AML-193 (cell line): ENCODE measurements at places on chromosomes 4 and X.

DNA sequence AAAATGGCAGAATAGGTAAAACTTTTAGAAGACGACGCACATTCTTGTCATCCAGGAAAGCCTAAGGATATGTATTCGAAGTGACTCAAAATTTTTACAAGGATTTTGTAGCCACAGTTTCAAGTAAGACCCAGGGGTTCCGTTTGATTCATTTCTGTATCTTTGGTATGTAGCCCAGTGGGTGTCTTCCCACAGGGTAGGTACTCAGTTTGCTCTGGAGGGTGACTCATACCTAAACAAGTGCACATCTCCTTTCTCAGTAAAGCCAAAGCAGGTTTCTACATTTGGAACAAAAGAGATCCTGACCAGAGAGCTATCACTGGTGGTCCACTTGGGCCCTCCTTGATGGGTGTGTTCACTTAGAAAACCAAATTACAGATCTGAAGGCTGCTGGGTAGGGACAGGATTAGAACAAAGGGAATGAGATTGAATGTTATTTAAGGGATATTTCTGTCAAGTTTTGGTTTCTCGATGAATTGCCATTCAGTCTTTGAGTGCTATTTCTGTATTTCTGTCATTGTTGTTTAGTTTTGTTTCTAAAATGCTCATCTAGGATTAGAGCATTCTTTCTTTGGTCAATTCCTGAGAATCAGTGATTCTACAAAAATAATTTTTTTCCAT lies 56.1 kb downstream of the PLS3 start:
- DNase-seq = no peak

GRCh38 chrX:20294957-20295356 lies 28.2 kb upstream of the RPS6KA3 start:
- DNase-seq = no peak

DNA sequence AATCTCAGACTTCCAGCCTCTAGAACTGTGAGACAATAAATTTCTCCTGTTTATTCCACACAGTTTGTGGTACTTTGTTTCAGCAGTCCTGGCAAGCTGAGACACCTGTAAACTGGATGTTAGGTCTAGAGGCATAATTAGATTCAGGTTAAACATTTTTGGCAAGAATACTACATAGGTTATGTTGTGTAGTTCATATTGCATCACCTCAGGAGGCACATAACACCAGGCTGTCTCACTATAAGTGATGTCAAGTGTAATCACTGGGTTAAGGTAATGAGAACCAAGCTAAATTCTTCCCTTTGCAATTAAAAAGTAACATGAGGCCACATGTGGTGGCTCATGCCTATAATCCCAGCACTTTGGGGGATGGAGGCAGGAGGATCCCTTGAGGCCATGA lies 214.2 kb downstream of the ZNF674 start:
- DNase-seq = no peak

DNA sequence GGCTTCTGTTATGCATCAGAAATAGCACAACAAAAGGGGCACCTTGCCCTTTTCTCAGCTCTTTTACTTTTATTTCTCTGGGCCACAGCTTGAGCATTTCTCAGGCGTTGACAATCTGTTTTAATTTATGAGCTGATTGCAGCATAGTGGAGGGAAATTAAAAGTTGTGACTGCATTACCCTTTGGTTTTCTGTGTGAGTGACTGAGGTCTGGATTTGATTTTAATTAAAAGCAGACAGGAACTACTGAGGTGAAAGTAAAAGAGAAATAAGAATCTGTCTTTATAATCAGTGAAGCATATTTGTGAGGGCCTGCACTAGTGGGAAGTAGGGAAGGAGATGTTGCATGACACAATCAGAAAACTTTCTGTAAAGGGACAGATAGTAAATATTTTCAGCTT lies 43.4 kb upstream of the GEMIN8 start:
- no peak for DNase-seq

GRCh38 chr4:10002278-10002677 lies 19.0 kb downstream of the SLC2A9 start:
- DNase-seq = no peak

DNA sequence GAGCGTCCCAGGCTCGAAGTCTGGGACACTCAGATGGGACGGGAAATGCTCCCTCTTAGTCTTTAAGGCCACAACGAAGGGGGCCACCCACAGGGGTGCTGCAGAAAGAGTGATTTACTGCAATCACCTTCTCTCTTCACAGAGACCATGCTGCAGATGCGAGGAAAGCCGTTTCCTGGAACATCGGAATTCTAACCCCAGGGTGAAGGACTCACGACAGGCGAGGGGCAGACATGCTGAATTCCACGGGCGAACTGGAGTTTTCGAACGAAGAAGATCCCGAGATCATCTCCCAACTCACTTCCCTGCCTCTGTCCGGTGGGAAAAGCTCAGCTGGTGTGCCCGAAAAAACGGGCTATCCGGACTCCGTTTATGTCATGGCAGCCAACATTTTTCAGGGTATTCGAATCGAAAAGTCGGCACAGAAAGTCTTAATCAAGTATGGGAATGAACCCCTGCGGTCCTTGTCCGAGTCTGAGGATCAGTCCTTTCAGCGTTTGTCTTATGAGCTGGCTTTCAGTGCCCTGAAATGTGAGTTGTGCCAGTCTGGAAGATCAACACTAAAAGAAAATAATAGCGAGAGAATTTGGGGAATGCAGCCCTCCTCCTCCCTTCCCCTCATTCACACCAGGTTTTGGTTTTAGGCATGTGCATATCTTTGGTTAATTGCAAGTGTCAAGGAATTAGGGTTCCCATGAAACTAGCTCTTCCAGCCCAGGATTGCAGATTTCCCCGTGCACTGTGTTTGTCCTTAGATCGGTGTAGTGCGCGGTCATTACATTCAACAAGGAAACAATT lies 905 bp downstream of the NSUN7 start:
- no peak for DNase-seq

DNA sequence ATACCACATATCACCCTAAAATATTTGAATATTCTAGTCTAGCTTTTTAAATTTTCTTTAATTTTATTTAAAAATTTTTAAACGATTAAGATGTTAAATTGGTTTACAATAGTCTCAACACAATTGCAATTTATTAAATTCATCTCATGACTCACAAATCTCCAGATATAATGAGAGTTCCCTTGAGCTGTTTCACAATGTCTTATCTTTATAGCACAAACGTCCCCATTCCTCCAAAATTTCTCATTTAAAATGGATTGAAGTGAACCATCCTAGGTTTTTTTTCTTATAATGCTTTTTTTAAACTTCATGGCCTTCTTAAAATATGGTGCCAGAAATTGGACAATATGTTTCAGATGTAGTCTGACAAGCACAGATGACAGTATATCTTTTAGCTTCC lies 204.4 kb downstream of the GABRB1 start:
- DNase-seq = no peak

DNA sequence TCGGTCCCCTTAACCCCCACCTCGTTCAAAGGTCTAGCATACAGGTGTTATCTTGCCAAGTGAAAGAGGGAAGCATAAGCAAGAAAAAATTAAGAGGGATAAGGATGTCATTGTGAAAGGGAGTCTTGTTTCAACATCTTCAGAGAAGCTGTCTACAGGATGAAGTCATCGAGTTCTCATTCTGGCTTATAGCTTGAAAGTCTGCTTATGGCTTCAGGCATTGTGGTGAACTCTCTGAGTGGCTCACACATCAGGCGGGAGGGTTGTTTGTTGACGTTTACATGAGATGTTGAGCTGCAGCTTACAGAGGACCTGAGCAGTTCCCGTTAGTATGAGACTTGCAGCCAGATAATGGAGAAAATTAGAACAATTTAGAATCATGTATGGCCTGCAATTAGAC lies 16.6 kb downstream of the MAGEA9B start:
- no peak for DNase-seq

DNA sequence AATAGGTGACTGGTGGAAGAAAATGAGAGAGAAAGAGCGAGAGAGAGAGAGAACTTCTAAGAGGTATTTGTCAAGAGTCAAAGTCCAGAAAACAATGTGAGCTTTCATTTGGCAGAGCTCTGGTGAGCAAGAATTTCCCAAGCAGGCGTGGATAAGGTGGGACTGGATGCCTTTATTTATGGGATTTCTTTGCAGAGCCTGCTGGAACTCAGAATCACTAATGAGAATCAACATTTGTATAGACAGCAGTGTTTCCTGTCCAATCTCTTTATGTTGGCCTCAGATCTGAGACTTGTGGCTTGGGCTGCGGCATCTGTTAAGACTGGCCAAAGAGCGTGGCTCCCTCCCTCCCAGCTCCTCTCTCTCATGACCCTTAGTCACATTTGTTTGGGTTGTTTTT lies 67.9 kb upstream of the TBL1X start:
- no peak for DNase-seq

DNA sequence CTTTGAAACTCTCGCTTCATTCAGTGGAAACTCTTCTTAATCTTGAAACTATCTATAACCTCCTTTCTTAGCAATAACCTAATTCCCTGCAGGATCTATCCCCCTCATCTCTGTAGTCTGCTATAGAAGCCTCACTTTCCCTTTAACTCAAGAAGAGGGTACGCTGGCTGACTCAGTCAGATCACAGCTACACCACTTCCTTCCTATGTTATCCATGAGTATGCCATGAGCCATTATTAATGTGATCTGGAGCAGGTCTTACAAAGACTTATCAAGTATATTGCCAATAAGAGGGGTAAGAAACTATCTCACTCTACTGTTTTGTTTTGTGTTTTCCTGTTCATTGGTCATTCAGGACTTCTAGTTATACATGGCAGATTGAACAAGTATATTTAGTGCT lies 165.3 kb downstream of the PJA1 start:
- no peak for DNase-seq

DNA sequence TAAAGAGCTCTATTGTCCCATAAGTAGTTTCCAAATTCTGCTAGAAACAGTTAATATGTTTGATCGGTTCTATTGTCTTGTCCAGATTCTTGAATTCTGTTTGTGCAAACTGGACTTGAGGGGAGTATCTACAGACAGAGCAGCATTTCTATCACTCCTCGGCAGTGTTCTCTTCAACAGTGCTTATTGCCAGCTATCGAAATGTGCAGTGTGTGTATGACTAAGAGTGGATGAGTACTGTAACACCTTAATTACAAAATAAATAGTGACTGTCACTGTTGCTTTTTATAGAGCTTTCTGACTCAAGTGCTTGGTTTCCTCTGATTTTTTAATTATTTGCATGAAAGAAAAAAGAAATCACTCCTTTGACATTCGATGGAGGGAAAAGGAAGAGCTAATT lies 274.6 kb downstream of the RPA4 start:
- DNase-seq = no peak

GRCh38 chr4:10122236-10122932 lies 5.8 kb upstream of the WDR1 start:
- DNase-seq = no peak

- no peak for DNase-seq
Observed at GRCh38 chr4:77800483-77801259, 18.5 kb downstream of the CNOT6L start.

DNA sequence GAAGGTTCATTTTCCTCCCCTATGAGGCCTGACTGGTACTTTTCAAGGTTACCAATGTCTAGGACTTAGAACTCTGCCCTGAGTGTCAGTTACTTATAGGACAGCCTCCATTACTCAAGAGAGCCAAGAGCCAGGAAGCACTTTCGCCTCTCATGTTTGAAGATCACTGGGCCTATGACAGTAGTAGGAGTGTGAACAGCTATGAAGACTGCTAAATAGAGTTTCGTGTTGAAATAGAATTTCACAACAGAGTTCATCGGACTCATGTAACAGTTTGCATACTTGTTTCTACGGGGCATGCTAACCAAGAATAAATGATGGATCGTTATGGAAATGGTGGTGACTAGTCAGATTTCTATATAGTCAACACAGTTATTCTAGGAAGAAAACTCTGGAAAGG lies 97.8 kb upstream of the GPC4 start:
- DNase-seq = no peak

DNA sequence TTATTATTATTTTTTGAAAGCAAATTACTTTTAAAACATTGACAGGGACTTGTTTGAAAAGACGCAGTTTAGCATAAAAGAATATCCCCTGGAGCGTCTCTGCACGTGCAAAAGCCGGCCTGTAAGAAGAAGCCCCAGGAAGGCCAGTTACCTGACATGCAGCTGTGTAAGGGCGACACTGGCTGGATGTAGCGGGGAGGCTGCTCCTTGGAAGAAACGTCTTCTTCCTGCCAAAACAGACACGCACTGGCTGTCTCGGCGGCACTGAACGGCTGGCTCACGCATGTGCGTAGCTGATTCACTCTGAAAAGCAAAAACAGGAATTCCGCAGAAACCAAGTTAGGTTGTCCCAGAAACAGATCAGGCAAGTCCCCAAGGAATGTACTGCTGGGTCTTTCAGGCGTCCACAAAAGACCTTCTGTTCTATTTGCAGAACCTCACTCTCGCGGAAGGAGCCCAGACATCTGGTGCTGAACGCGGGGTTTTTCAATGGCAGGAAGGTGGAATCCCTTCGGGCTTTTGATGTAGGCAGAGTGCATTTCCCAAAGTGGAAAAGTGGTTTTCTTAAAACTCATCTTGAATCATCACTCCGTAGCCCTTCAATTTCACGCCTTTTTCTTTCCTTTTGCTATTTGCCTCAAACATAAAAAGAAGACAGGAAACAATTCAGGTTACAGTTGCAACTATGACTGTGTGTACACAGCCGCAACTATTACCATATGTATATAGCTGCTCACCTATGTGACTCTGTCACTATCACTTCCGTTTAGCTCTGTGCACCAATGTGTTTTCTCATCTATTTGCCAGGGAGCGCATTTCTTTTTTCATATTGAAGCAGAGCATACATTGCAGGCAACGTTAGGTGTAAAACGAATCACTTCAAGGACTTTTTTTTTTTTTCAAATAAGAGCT lies 38.1 kb upstream of the ARSH start:
- DNase-seq = no peak

GRCh38 chr4:116926631-116927295 lies 158.6 kb downstream of the TRAM1L1 start:
- no peak for DNase-seq

GRCh38 chr4:159146488-159146887 lies 43.6 kb downstream of the RAPGEF2 start:
- no peak for DNase-seq

GRCh38 chr4:17366496-17366895 lies 145.4 kb downstream of the QDPR start:
- no peak for DNase-seq

GRCh38 chr4:4750187-4750586 lies 109.3 kb upstream of the MSX1 start:
- DNase-seq = no peak

DNA sequence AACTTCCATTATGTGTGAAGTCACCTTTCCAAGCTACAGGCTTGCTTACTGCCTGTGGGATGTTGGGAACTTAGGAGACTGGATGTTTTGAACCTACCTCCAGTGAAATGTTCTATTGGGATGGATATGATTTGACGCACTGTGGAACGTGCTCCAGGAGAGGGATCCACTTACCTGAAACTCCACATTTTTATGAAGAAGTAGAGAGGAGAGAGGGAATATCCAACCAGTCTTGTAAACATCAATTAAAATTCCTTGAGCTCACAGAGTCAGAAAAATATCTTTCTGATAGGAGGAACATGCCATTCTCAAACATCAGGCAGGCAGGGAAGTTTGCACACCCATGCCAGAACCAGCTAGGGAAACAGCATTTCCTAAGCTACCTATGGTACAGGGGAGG lies 91.1 kb upstream of the MAOA start:
- no peak for DNase-seq

- DNase-seq = no peak
Observed at GRCh38 chrX:14825851-14826250, 47.0 kb downstream of the FANCB start.
